Stimulated activated CD4-positive, alpha-beta T cell treated with anti-CD3 and anti-CD28 coated beads, Interleukin-2, amount 100 ng/mL, for 48 hours (primary cell): ENCODE measurements at places on chromosomes 2 and 18.

DNA sequence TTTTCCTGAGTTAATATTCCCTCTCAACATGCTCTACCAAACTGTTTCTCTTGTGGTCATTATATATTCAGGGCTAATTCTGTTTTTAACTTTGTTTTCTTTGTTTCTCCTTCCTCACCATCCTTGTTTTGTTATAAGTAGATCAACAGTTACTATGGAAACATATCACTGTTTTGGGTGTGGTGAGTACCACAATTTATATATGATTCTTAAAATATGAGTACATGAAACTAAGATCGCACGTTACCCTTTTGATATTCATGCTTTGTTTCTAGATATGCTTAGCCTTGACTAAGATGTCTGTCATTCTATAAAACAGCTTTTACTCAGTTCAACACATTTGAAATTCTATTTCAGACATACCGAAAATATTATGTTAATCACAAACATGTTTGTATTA is 232.3 kb upstream of the ITGA4 start:
- no peak for DNase-seq

DNA sequence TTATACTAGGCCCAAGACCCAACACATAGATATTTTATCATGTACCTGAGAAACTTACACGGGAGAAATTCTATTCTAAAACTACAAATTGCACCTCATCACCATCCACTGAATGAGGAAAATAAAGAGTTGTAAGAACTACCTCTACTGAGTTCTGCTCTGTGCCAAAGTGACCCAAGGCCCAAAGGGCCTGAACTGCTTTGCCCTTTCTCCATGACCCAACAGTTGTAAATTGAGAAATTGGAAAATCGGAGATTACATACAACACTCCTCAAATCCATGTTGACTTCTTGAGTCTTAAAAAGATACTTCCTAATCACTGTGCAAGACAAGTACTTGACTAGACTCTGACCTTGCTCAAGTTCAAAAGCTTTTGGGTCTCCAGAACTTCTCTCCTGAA is 8.8 kb downstream of the NR4A2 start:
- DNase-seq, result no peak

GRCh38 chr2:71948781-71949536 is 198.7 kb downstream of the CYP26B1 start:
- DNase-seq, result no peak

DNA sequence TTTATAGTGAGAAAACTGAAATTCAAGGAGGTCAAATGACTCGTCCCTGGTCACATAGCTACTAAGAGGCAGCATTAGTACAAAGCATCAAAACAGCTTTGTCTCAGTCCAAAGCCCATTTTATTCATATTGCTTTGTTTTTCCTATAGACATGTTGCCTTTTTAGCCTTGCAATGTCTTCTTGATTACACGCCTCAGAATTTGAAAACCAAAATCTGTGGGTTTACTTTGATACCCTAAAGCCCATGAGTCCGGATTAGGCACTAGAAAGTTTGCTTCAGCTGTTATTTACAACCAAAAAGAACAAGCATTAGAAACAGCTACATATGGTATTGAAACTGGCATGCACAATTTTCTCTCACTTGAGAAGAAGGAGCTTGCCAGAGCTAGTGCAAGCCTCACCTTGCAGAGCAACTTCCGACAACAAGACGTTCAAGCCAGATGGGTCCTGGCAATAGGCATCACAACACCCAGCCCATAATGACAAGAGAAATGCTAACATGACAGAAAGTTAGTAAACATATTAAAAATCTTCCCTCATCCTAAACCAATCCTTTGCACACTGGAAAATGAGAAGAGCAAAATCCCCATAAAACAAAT is 276.8 kb downstream of the RIT2 start:
- no peak for DNase-seq

DNA sequence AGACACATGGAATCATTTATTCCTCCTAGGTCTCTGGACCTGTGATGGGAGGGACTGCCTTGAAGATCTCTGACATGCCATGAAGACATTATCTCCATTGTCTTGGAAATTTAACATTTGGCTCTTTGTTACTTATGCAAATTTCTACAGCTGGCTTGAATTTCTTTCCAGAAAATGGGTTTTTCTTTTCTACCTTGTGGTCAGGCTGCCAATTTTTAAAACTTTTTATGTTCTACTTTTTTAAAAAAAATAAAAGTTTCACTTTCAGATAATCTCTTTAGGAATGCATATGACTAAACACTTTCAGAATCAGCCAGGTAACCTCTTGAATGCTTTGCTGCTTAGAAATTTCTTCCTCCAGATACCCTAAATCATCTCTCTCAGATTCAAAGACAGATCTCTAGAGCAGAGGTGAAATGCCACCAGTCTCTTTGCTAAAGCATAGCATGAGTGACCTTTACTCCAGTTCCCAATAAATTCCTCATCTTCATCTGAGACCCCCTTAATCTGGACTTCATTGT is 209.6 kb downstream of the RPRM start:
- DNase-seq, result no peak

- no peak for DNase-seq
Measured at GRCh38 chr2:124281541-124281940, 256.5 kb downstream of the CNTNAP5 start.

GRCh38 chr2:177489719-177490301 is 97.2 kb downstream of the AGPS start:
- DNase-seq, result no peak

GRCh38 chr2:175251425-175252041 is 70.0 kb upstream of the ATP5MC3 start:
- DNase-seq, result no peak

- DNase-seq, result no peak
Measured at GRCh38 chr2:72841462-72842125, 15.8 kb upstream of the EXOC6B start.
